ENCODE measurements at places on chromosomes 5 and 9.

- no peak for DNase-seq
Measured at GRCh38 chr5:124045412-124045811, 533.4 kb downstream of the CSNK1G3 start.

- no peak for DNase-seq
Measured at GRCh38 chr9:134557331-134557730, 84.3 kb upstream of the COL5A1 start.

- DNase-seq, result no peak
Measured at GRCh38 chr5:126801992-126802294, 25.0 kb downstream of the LMNB1 start.

GRCh38 chr5:14676320-14676719, 11.8 kb downstream of the OTULIN start:
- no peak for DNase-seq

DNA sequence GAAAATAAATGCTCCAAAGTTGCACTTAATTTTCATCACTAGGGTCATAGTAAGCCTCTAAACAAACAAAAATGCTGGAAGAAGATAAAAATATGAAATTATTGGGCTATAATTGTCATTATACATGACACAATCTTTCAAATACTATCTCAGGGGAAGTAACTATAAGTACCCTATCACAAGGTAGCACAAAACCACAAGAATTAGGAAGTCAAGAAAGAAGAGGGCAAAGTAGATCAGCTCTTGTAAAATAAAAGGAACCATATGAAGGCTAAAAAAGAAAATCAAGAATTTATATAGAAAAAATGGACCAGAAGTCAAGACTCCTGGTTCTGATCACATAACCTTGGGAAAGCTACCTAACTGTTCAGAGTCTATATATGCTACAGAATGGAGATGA, 48.1 kb downstream of the DIAPH1 start:
- no peak for DNase-seq

DNA sequence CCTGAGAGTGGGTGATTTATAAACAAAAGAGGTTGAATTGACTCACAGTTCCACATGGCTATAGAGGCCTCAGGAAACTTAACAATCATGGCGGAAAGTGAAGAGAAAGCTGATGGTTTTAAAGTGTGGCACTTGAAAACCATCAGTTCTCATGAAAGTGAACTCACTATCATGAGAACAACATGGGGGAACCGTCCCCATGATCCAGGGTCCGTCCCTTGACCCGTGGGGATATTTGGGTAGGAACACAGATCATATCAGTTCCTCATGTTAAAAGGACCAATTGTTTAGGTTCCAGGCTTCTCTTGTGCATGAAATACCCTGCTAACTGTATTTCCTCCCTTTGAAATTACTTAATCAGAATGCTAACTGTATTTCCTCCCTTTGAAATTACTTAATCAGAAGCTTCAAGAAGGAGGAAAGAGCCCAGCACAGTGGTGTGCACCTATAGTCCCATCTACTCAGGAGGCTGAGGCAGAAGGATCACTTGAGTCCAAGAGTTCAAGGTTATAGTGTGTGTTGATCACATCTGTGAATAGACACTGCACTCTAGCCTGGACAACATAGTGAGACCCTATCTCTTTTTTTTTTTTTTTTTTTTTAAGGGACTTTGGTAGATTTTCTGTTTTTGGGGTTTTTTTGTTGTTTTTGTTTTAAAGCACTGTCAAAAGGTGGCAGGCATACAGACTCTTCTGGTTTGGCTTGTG, 24.8 kb downstream of the TTC1 start:
- DNase-seq, result no peak

GRCh38 chr5:148312153-148312552, at the start of gene SPINK7:
Gene SPINK7 (plus strand): TSS chr5:148312423. CDS start chr5:148312484, 61 bp downstream.
- DNase-seq, result no peak

DNA sequence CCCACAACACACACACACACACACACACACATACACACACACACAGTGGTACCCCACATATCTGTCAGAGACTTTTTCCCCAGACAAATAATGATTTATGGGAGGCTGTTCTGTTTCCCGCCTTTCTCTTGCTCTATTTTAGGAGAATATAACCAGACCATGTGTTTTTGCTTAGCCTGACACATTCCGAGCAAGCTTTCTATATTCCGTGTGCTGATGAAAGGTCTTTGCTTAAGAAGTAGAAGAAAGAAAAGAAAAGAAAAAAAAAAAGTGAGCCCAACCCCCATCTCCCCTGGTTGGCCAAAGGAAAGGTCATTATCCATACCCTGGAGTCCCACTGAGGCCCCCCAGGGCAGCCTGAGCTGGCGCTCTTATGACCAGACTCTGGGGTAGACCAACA, 338.6 kb downstream of the SLIT3 start:
- DNase-seq, result no peak

- DNase-seq, result no peak
Measured at GRCh38 chr5:122896598-122897282, 51.3 kb downstream of the SNX24 start.

- DNase-seq, result no peak
Measured at GRCh38 chr9:114429488-114429887, 41.7 kb upstream of the AKNA start.

DNA sequence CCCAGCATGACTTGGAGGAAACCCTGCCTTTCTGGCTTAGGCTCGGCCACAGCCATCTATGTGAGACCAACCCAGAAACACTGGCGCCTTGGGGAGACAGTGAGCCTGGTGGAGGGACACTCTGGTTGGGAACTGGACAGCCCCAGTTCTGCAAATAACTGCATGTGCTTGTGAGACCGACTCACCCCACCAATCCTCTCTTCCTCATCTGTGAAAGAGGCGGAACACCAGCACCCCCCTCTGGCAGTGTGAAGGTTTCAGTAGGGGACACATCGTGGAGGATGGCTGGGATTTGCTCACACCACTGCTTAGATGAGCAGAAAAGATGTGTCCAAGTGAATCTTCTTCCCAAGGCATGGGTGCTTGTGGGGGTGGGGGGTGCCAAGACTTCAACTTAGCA, 43.4 kb upstream of the N4BP3 start:
- DNase-seq, result peak; percentile 17

DNA sequence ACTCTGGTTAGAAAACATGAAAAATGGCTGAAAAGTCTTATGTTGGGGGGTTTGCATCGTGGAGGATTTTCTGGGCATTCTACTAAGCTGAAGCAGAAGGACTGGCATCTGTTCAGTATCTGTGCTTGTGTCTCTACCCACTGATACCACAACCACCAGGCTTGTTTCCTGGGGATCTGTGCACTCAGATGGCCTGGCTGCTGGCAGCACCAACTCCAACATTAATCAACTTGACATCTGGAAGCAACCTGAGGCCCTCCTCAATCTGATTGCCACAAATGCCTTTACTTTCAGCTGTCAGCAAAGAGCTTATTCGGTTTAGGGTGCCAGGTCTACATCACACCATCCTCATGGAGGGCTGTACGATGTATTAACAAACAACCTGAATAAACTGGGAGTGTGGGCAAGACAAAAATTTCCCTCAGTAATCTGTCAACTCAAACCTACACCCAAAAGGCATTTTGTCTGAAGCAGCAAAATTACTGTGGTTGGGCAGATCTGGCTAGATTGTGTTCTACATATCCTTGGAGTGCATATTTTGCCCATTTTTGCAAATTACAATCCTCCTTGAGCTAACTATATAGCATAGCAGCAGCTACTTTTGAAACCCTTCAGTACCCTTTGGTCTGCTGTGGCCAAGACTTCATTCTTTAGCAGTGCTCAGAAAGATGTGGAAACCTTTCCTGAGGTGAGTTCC, 74.6 kb downstream of the FOXD1 start:
- no peak for DNase-seq

GRCh38 chr5:15252331-15252730, 247.6 kb upstream of the FBXL7 start:
- no peak for DNase-seq

DNA sequence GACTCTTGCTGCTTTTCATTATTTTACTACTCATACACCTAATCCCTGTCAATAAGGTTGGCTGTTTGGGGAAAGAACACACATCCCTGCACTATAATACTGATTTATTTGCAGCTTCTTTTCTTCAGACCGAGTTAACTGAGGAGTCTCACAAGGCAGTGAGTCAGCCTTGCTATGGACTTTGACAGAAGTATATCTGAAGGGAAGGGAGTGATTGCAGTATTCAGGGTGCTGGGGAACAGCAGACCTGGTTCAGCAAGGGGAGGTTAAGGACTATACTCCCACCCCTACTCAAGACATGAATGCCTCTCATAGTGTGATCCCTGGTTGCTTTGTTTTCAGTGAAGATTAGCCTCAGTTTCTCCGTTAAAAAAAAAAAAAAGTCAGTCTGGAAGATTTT, 99.8 kb downstream of the TLE4 start:
- DNase-seq, result no peak

DNA sequence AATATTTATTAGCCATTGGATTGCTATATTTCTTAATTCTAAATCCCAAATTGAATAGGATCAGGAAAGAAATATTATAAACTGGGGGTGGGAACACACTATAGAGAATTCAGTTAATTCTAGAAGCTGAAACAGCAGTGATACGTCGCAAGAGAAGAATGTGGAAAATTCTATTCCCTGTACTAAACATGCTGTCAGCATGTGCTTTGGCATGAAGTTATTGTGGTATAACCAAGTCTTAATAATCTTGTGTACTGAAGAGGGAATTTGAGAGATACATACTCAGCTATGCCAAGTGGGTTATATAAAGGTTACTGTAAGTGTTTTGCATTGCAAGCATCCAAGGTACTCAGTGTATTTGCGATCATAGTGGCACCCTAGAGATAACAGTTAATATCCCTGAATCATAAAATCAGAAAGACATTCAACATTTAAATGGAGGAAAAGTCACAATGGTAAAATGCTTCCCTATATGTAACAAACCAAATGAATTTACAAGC, 1492.9 kb upstream of the C9orf72 start:
- no peak for DNase-seq

GRCh38 chr9:18596920-18597319, 123.0 kb downstream of the ADAMTSL1 start:
- no peak for DNase-seq

DNA sequence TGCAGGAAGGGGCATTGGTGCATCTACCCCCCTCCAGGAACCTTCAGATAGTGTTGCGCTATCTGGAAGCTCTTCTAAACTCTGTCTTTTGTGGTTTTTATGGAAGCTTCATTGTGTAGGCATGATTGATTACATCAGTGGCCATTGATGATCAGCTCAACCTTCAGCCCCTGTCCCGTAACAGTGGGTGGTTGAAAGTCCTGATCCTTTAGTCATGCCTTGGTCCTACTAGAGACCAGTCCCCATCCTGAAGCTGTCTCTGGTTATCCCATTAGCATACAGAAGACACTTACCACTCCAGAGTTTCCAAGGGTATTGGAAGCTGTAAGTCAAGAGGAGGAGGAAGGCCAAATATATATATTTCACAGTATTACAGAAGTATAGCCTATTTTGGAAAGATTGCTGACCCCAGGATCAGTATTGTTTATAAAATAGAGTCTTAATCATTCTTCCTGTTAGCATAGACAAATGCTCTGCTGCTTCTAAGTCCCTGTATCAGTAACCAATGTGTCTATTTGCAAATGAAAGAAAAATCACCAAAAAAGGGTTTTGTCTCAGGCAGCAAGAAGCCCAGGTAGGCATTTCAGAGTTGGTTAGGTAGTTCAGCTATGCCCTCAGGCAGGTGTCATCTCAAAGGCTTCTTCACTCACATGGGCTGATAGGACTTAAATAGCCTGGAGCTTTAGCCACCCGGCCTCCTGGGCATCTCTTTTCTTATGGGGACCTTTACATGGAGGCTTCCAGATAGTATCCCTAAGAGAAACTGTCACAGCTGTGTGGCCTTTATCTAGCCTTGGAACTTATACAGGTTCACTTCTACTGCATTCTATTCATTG, 41.6 kb downstream of the SPIN1 start:
- DNase-seq, result no peak

- DNase-seq, result no peak
Measured at GRCh38 chr5:131751506-131751905, 45.3 kb downstream of the FNIP1 start.

GRCh38 chr9:124439086-124439485, 11.2 kb upstream of the ADGRD2 start:
- no peak for DNase-seq

DNA sequence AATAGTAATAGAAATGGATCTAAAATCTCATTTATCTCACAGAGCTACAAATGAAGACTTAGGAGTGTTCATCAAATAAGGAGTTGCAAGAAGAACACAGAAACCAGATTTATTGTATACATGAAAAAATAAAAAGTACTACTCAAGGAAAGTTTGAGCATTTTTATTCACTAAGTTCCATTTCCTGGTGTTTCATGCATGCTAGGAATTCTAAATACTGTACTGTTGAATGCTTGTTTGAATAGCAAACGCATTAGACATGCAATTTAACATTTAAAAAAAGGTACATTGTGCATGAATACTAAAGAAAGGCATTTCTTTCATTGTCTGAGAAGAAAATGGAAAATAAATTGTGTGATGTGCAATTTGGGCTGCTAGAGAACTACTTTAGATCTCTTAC, 52.1 kb downstream of the C6 start:
- no peak for DNase-seq

DNA sequence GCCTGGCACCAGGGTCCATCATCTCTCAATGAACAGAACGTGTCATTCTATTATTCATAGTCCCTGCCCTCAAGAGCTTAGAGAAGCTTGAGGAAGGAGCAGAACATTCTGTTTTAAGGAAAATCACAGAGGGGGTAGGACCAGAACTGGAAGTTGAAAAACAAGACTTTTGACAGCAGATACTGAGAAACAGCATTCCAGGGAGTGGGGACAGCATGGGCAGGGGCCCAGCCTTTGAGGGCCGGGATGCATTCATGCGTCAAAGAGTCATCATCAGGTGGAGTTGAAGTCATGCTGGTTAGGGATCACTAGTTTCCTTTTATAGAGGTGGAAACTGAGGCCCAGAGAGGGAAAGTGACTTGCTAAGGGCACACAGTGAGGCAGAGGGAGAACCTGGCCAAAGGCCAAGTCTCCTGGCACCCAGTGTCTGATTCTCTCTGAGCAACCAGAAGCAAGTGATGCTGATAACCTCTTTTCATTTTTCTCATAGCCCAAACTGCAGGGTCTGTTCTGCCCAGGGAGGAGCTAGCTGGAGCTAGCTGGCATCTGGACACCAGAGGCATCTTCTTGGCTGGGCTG, 41.5 kb upstream of the STXBP1 start:
- DNase-seq, result no peak

GRCh38 chr5:69252437-69252836, 17.8 kb downstream of the CDK7 start:
- no peak for DNase-seq

DNA sequence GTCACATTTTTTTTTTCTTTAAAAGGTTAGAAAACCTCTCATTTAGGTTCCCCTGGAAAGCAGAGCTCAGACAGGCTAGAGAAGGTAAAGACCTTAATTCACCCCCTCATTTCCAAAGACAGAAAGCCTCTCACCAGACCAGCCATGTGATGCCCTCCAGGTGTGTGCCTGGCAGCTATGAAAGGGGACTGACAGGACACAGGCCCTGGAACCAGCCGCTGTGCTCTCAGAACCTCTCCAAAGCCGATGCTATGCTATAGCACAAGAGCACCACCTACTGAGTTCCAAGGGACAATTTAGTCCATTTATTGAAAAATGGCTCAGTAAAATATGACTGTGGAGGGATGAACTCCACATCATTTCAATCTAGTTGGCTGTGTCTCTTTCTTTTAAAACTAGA, 48.8 kb downstream of the FANCC start:
- no peak for DNase-seq
